Osteoblast (primary cell): ENCODE measurements at places on chromosomes 4 and X.

DNA sequence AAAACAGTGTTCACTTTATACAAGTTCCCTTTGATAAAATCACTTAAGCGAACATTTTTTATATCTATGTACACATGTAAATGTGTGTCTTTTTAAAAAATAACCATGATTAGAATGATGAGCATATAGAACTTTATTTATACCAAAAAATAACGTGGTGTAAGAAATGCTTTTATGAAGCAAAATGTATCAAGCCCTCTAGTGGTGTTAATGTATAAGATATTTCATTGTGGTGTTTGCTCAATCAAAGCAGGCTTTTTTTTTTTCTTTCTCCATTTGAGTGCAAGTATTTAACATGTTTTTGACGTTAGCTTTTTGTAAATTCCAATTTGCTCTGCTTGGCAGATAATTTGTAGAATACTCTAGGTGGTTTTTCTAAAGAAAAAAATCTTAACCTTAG, 2092.4 kb upstream of the TENM3 start:
- DNase-seq, result no peak

DNA sequence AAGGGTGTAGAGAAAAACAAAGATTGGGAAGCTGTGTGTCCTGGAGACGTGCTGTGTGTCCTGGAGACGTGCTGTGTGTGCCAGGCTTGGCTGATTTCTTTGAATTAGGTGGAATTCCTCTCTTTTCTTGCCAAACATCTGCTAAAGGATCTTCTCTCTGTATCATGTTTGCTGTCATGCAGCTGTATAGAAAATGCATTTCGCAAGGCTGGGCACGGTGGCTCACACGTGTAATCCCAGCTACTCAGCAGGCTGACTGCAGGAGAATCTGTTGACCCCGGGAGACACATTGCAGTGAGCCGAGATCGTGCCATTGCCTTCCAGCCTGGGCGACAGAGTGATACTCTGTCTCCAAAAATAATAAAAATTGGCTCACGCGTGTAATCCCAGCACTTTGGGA, 187.0 kb downstream of the CRLF2 start:
- no peak for DNase-seq

DNA sequence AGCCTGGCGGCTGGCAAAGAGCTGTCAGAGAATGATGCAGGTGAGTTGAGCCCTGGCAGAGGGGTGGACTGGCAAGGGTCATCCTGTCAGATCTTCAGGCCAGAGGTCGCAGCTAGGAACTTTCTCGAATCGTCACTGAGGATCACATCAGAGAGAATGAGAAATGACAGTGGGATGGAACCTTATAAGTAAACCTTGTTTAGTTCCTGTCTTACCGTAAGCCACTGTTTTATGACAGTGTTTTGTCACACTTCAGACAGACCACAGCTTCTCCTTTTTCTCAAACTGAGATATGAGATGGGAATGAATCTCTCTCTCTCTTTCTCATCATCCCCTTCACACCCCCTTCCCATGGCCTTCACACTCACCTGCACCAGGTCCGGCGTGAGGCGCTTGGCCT, 9.3 kb downstream of the DIPK2B start:
- DNase-seq, result no peak

DNA sequence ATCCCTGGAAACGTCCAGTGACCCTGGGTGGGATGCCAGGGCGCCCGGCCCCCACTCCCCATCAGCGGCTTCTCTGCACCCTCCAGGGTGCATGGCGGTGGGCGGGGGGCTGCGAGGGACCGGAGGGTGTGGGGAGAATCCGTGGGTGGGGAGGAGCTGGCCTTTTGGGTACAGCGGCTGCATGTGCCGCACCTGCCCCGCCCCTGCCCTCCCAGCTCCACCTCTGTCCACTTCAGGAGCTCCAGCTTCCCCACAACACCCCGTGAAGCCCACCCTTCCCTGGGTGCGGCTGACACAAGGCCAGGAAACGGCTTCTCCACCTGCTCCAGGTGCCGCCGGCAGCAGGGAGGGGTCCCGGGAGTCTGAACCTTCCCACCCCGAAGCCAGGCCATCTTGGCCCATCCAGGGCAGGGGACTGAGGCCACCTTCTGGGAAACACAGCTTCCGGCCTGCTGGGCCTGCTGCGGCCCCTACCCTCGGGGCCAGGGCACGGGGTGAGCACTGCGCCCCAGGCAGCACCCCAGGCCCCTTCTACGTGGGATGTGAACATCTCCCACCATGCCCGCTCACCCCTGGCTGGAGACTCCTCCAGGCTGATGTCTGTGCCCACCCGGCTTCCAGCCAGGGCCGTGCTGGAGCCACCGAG, 34.6 kb downstream of the CPLX1 start:
- DNase-seq, result peak; percentile 65
